Putamen (tissue), 1 donor: ENCODE measurements at places on chromosomes 6 and 20.

DNA sequence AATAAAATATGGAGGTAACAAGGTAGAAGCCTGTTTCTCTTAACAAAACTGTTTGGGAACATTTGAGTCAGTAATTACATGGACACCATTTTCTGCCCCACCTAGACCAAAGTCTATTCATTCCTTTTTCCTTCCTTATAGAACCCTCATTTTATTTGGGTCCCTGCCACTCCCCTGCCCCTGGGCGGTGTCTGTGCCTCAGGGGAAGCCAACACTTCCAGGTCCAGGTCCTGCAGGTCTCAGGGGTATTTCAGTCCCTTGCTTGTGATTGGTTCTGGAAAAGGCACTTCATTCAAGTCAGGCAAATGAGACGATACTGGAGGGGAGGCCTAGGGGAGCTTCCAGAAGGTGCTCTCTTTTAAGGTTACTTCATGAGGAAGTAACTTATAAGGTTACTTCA, 42.3 kb downstream of the SLC35D3 start:
- no peak for DNase-seq

DNA sequence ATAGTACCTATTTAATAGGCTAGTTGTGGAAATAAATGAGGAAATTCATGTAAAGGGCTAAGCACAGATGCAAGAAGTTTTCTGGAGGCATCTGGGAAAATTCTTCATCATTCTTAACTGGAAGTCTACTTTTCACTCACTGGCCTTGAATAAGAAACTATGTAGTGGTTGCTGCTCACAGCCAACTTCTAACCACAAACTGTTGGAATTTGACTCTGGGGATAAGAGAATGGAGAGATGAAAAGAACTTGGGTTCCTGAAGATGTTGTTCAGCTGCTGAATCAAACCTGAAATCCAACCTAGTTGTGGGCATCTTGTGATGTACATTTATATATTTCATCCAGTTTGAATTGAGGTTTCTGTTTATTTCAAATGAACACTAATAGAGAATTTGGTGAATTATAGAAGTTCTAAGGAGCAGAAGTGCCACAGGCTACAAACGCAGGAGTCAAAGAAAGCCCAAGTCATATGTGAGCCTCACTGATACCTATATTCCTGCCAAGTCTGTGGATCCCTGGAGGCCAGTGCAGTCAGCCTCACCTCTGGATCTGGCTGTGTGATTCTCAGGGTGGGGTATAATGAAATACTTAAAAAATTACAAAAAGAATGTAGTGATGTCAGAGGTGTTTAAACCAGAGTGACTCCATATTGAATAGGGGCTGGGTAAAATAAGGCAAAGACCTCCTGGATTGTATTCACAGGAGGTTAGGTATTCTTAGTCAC, 18.7 kb upstream of the MEI4 start:
- DNase-seq: no peak

DNA sequence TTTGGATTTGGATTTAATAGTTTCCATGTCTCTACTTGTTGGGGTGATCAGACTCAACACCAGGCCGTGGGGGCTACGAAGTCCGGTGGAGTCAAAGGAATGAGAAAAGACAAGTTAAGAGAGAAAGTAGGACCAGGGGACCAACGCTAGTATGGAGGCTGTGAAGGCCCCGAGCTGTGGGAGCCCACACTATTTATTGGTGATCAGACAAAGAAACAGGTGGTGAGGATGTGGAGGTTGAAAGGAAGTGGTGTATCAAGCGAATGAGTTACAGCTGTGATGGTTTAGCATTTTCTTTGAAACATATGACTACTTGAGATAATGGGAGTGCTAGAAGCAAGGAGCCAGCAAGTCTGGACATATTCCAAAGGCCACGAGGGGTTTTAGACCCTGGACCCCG, 62.4 kb downstream of the AKAP7 start:
- DNase-seq: no peak

DNA sequence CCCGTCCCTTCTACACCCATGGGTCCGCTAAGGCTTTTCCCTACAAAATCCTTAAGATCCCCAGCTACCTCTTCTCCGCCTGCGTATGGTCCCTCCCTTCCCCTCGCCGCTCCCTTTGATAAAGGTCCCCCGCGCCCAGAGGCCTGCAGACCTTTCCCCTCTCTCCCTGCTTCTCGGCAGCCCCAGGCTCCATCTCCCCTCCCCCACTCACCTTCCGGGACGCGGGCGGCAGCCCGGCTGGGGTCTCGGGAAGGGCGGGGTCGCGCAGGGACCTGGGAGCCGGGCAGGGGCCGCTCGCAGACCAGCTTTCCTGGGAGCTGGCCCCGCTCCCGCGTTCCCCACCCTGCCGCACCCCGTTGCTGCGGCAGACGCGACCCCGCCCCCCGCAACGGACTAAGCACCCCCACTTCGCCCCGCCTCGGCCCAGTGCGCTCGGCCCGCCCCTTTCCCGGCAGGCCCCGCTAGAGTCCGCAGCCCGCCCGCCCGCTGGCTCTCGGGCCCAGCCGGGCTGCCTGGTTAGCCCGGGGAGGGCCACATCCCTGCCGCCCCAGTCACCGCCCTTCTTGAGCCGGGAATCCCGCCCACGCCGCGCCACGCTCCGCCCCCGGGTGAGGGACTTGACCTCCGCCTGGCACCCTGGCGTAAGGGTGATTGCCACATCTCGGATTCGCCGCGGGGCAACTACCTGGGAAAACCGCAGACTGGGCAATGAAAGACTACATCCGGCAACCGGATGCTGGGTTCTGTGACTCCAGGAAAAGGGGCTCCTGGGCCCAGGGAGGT, at the start of gene FLOT1:
FLOT1 (minus strand) TSS at position 372 of the 783 bp plus-strand sequence. CDS start 498 bp downstream, outside the sequence.
- DNase-seq: peak; percentile 92

DNA sequence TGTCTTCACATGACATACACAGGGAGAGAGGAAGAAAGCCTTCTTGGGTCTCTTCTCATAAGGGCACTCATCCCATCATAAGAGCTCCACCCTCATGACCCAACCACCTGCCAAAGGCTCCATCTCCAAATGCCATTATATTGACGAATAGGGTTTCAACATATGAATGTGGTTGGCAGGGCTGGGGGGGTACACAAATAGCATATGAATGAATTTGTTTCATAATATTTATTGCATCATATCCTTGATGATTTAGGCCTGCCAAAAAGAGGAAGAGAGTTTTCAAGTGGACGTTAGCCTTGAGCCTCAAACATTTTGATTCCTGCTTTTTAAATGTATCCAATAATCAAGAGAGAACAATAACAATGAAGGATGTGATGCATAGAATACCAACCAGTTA, 26.2 kb upstream of the OPRM1 start:
- no peak for DNase-seq

- DNase-seq: no peak
Measured at GRCh38 chr20:47049771-47050170, 155.1 kb downstream of the EYA2 start.
